ENCODE measurements at places on chromosomes 1 and 21. TPM values are rescaled to one million over a fixed set of nuclear protein-coding genes. Genes with fewer than 3 reads are reported as not detected.
A peak's percentile ranks its signal among the peaks of the same experiment; 100 is the strongest.

The LCE1C gene
- not detected for total RNA-seq

The CLCA1 gene
- total RNA-seq, result not detected

GRCh38 chr21:36877741-36878140 lies 88.7 kb downstream of the HLCS start:
- no peaks in the 10 kb centered on the region for H3K4me1 ChIP-seq
- H3K27ac ChIP-seq, result no peak overlapping the region
- DNase-seq, result no peak
- no peaks in the 10 kb centered on the region for H3K27me3 ChIP-seq
- H3K4me3 ChIP-seq, result no peak overlapping the region

DNA sequence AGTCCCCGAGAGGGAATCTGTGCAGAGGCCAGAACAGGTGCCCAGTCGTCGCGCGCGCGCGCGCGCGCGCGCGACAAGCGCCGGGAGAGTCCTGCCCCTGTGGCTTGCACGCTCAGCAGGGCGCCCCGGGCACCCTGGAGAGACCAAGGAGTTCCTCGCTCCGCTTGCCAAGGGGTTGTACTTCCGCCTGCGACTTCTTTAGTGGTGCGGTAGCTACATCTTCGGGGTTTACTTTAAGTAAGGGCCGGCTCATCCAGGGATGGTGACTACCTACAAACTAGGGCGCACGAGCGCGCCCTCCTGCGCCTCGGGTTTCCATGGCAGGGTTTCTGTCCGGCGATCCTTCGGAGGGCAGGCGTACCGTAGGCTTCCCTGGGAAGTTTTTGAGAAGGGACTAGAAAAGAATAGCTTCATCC lies 1.4 kb downstream of the LHX4 start:
- peaks cover 74% of the 10 kb centered on the region for H3K27me3 ChIP-seq
- H3K36me3 ChIP-seq, result no peaks in the 10 kb centered on the region
- peak; percentile 48 for DNase-seq
- H3K4me3 ChIP-seq, result peak overlapping the region; percentile 83

DNA sequence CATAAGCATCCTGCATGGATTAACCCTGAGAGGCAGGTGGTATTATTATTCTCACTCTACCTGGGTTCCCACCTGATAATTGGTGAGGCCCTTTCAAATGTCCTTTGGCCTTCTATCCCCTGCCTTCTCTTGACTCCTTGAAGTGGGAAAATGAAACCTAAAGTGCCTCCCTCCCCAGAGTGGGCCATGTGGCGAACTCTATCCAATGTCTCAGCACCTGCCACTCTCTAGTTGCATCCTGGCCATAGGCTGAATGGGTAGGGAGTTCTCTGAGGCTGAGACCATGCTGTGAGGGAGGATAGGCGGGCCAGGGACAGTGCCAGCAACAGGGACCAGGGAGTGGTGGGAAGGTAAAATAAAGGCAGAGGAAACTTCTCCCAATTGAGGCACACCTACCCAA lies 35.3 kb downstream of the ELF3 start:
- H3K36me3 ChIP-seq, result no peaks in the 10 kb centered on the region
- no peaks in the 10 kb centered on the region for H3K4me1 ChIP-seq
- DNase-seq, result no peak

DNA sequence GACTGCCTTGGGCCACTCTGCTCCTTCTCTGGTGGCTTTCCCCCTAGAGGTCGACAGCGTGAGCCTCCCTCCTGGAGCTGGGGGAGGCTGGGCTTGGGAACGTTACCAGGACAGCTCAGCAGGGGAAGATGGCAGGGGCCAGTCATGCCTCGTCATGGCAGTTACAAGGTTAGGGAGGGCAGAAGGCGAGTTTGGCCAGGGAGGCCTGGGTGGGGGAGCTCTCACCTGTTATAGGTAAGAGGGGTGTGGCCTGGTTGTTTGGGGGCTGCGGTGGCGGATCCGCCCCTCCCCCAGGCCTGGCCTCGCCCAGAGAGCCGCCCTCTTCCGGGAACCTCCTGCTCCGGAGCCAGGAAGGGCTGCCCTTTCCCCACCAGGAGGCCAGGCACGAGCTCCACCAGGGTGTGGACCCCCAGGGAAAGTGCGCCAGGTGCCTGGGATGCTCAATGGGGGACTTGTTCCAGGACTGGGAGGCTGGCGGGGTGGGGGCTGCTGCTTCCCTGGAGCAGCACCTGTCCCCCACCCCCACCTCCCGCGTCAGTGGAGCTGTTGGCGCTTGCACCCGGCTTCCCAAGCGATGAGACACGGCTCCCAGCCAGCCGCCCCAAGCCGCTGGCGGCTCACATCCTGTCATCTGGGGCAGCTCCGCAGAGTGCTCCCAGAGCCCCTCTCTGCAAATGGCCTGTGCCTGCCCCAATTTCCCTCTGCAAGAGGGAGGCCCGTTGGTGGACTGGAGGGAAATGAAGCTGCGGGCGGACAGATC lies 23.6 kb upstream of the PKP1 start:
- peaks cover 17% of the 10 kb centered on the region for H3K27me3 ChIP-seq
- DNase-seq, result no peak
- H3K4me3 ChIP-seq, result no peak overlapping the region
- no peaks in the 10 kb centered on the region for H3K4me1 ChIP-seq
- H3K27ac ChIP-seq, result no peak overlapping the region

DNA sequence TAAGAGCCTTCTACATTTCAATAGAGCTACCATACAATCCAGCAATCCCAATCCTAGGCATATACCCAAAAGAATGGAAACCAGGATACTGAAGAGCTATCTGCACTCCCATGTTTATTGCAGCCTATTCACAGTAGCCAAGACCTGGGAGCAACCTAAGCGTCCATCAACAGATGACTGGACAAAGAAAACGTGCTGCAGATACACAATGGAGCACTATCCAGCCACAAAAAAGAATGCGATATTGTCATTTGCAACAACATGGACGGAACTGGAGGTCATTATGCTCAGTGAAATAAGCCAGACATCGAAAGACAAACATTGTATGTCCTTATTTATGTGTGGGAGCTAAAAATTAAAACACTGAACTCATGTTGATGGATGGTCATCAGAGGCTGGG lies 115.3 kb downstream of the HLCS start:
- no peak for DNase-seq
- H3K36me3 ChIP-seq, result no peaks in the 10 kb centered on the region
- no peak overlapping the region for H3K4me3 ChIP-seq
- H3K27me3 ChIP-seq, result no peaks in the 10 kb centered on the region

DNA sequence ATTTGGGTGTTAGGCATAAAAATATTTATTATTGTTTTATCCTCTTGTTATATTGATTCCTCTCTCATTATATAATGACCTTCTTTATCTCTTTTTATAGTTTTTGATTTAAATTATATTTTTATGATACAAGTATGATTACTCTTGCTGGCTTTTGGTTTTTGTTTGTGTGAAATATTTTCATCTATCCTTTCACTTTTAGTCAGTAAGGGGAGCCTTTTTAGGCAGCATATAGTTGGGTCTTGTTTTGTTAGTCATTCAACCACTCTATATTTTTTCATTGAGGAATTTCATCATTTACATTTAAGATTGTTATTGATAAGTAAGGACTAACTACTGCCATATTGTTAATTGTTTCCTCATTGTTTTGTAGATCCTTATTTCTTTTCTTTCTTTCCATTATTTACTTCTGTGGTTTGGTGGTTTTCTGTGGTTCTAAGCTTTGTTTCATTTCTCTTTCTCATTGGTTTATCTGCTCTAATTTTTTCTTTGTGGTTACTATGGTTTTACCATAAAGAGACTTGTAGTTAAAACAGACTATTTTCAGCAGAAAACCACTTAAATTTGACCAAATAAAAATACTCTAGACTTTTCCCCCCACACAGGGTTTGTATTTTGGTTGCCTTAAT lies 593.1 kb downstream of the NUF2 start:
- DNase-seq, result no peak
- no peaks in the 10 kb centered on the region for H3K4me1 ChIP-seq
- H3K27me3 ChIP-seq, result no peaks in the 10 kb centered on the region

GRCh38 chr1:171446386-171446785 lies 38.9 kb upstream of the PRRC2C start:
- no peak overlapping the region for H3K27ac ChIP-seq
- H3K4me1 ChIP-seq, result no peaks in the 10 kb centered on the region
- DNase-seq, result no peak
- H3K27me3 ChIP-seq, result no peaks in the 10 kb centered on the region
- no peak overlapping the region for H3K4me3 ChIP-seq

DNA sequence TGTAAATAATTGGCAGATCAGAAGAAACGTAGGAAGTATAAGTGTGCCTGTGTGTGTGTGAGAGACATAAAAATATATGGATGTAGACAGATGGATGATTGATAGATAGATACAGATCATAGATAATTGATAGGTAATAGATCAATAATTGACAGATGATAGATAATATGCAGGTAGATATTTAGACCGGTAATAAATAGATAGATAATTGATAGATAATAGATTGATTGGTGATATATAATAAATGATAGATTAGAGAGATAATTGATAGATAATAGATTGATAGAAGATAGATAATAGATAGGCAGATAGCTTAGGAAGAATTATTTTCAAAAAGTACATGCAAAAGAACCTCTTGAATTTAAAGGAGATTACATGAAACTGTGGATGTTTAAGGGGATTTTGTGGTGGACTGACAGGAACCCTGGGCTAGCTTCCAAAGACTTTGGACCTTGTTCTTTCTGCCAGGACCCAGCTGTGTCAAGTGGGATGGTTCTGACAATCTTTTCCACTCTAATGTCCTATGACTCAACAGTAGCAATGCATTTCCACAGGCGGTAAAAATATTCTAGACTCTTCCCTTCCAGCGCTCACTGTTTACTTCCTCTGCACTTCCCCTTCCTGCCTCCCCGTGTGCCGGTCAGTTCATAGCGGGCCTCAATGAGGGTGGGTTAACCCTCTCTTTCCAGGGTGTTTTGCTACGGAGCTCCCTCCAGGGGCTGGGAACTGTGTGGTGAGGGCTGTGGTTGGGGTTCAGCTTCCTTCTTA lies 39.4 kb downstream of the KCNJ15 start:
- H3K4me3 ChIP-seq, result peak overlapping the region; percentile 32
- no peaks in the 10 kb centered on the region for H3K36me3 ChIP-seq
- no peak overlapping the region for H3K27ac ChIP-seq
